ENCODE measurements at places on chromosomes 6 and 20. TPM values are rescaled to one million over a fixed set of nuclear protein-coding genes. Genes with fewer than 3 reads are reported as not detected.

DNA sequence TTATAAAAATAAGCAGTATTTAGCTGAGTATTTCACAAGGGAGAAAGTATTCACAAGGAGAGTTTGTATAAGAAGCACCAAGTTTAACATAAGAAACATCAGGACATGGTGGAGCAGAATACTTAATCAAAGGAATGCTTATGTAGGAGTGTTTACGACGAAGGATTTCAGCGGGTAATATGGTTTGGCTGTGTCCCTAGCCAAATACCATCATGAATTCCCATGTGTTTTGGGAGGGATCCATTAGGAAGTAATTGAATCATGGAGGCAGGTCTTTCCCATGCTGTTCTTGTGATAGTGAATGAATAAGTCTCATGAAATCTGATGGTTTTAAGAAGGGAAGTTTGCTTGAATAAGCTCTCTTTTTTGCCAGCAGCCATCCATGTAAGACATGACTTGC, 1099.1 kb upstream of the ADGRB3 start:
- DNase-seq: no peak

DNA sequence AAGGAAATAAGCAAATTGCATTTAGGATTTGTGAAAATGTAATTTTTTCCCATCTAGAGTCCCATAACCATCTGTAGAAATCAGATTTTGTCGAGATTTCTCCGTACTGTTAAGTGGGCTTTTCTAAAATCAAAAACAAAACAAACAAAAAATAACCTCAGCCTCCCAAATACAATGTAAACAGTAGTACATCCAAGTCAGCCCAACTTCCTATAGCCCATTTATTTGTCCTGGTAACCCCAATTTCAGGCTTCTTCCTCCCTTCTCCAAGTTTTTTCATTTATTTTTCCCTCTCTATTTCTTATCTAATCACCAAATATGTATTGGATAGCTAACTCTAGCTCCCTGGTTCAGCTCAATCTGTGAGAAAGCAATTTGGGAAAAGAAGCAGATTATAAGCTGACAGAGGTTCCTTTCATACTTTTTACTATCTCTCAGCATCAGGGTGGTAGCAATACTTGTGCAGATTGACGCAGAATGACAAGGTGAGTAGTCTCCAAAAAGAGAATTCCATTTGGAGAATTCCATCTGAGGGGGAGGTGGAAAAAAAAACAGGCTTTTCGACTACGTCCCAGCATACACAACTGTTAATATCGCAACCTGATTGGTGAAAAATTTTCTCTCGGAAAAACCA, 132.6 kb upstream of the BTN3A2 start:
- no peak for DNase-seq

DNA sequence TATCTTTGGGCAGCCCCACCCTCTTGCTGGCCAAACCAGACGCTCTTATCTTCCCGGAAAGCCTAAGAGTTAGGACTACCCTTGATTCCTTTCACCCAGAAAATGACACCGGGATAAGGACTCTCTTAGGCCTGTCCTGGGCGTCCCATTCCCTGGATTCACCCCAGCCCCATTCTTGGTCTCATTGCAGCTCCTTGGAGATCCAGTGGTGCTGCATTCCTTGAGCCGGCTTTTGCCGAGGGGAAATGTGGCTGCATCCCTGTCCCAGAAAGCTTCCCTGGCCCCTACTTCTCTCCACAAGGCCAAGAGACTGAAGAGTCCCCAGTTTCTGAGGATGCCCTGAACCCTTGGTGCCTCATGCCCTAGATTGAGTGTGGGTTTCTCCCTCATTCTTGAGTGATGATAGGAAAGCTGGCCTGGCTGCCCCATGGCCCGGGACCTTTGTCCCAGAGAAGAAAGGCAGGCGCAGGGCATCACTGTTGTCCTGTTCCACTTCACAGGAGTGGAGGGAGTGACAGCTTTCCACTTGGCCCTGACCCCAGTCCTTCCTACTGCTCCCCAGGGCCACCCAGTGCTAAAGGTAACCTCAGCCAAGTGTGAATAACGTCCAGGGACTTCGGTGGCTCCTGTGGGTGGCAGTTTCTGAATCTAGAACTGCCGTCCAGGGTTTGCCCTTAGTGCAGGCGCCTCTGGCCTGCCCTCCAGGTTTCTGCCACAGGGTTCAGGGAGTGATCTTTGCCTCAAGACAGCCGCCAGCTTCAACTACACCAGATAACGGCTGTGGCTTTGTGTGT, 42.7 kb upstream of the MYL9 start:
- DNase-seq: no peak

DOK5 gene
- total RNA-seq: 3.7 TPM

DNA sequence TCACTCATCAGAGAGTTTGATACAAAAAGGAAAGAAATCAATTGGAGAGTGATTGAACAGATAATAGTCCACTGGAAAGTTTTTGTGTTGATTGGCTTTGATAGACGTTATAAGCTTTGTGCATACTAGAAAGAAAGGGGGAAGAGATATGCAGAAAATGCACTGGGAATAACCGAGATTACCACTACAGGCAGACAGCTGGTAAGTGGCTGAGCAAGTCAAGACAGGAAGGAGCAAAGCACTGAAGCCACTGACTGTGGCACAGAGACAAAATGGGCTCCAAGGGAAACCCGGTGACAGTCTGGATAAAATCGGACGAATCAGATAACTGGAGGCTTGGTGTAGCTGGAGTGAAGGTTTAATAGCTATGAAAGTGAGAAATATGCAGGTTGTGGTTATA, 209.0 kb downstream of the SIM1 start:
- DNase-seq: no peak

DNA sequence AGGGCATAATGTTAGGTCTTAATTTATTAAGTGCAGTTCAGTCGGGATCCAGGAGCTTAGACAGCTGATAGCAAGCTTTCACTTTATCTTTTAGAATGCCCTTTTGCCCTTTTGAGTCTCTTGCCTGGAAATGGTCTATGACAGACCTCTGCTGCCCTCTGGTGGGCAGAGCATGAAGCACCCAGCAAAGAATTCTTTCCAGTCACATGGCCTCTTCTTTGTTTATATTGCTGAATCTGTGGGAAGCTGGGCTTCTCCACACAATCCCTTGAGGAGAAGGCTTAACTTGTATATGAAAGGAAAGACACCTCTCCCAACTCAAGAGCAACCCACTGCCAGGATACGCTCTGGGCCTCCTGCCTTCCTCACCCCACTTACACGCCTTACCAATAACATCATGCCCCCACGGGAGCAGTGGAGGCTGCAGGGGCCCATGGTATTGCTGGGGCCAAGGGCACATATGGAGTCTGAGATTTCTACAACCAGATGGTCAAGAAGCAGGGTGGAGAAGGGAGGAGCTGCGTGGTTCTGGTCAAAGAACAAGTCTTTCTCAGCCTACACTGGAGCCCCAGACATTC, 20.4 kb downstream of the WFDC3 start:
- DNase-seq: peak; percentile 43

MYB gene
- total RNA-seq: 1.6 TPM

ECT2L gene
- total RNA-seq: 0.40 TPM
